ENCODE measurements at places on chromosomes 2 and 18. TPM values are rescaled to one million over a fixed set of nuclear protein-coding genes. Genes with fewer than 3 reads are reported as not detected.

DNA sequence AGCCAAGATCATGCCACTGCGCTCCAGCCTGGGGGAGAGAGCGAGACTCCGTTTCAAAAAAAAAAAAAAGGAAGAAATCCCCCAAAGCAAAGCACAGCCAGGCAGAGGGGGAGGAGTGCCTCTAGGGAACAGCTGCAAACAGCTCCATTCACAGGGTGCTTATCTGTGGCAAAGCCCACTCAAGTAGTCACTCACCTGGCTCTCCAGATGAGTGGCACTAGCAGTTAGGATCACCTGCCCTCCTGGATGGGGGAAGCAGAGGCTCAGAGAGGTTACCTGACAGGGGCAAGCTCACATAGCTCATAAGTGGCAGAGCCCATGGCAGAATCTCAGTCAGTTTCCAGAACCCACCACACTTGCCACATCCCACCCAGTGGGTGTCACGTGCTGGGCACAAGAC, 30.3 kb downstream of the TFCP2L1 start:
- no peak overlapping the region for H3K27ac ChIP-seq
- no peak for DNase-seq
- H3K4me3 ChIP-seq: no peak overlapping the region
- H3K4me1 ChIP-seq: no peaks in the 10 kb centered on the region
- H3K27me3 ChIP-seq: peaks cover 4% of the 10 kb centered on the region
- no peaks in the 10 kb centered on the region for H3K36me3 ChIP-seq

DNA sequence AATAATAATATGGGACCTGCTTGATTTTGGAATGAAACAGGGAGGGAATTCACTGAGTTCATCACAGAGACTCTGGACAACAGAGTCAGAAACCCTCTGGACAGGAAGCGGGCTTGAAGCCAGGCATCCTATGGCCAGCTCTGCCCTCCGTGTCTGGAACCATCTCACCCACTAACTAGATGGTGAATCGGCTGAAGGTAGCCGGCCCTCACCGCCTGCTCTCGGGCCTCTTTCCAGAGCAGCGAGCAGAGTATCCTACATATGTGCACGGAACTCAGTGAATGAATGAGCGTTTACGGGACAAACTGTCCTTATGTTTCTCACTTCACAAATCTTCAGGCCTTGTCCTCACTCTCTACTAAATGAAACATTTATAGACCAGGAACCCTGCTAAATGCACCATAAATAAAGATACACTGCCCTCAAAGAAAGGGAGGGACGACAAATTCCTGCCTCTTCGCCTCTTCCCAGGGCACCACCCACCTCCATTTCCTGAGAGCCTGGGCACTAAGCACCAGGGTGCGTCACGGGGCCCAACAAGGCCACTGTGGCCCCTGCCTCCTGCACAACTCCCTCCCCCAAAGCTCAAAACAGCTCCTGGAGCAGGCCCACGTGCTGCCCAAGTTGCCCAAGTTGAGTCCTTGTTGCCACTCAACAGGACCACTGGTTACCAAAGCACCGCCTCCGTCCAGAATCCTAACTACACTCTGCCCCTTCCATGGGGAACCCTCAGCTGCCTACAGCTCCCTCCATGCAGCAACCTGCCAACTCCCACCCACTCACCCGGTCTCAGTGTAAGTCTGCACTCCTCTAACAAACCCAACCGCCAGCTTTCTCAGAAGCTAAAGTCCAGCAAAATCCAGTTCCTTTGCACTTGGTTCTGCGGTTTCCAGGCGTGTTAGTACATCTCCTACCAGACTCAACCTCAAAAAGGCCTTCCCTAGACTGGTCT, 1.7 kb downstream of the TBC1D8 start:
- H3K36me3 ChIP-seq: no peaks in the 10 kb centered on the region
- H3K4me1 ChIP-seq: peaks cover 12% of the 10 kb centered on the region
- no peak overlapping the region for H3K4me3 ChIP-seq
- peaks cover 24% of the 10 kb centered on the region for H3K27me3 ChIP-seq

- H3K36me3 ChIP-seq: no peaks in the 10 kb centered on the region
- DNase-seq: no peak
- no peak overlapping the region for H3K4me3 ChIP-seq
- no peaks in the 10 kb centered on the region for H3K27me3 ChIP-seq
- peaks cover 13% of the 10 kb centered on the region for H3K4me1 ChIP-seq
Measured at GRCh38 chr2:239252393-239252792, 148.4 kb downstream of the HDAC4 start.

DNA sequence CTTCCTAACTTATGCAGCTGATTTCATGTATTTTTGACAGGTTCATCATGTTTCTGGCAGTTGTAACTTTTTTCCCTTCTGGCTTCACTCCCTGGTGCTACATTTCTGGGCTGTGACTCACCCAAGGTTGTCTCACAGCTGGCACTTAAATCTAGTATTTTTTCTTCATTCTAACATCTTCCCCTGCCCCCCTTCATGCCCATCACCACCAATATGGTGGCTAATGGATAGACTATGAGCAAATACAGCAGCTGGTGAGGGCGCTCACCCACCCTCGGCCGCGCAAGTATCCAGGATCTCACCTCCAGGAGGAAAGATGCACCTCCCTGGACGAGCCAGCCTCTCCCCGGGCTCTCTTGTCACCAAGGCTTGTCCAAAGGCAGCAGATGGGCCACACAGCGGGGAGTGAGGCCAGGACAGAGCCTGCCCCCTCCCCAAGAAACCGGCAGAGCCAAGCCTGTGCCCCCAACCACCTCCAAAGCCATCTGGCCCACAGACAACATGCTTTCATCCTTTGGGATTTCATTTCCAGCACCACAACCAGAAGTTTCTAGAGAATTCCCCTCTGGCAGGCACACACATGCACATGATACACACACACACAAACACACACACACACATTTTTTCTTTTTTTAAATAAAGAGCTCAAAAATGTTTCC, 39.1 kb downstream of the ATOH8 start:
- peaks cover 7% of the 10 kb centered on the region for H3K27me3 ChIP-seq
- H3K4me3 ChIP-seq: no peak overlapping the region
- H3K4me1 ChIP-seq: peaks cover 23% of the 10 kb centered on the region
- no peaks in the 10 kb centered on the region for H3K36me3 ChIP-seq

DNA sequence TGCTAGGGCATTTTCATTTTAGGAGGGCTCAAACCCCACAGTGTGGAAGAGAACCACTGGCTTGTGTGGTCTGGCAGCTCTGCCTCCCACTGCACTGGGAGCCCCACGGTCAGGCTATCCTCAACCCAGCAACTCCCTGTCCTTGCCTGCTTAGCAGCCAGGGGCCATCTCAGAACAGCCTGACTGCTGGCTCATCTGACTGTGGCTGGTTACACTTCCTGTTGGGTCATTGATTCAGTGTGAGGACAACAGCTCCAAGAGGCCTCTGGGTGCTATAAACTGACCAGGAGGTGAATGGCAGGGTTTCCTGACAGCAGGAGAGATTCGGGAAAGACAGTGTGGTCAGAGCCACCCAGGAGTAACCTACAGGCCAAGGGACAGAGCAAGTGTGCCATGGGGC, 40.1 kb downstream of the AMER3 start:
- H3K4me1 ChIP-seq: peaks cover 7% of the 10 kb centered on the region
- DNase-seq: no peak
- no peak overlapping the region for H3K4me3 ChIP-seq
- peaks cover 2% of the 10 kb centered on the region for H3K27me3 ChIP-seq
- no peaks in the 10 kb centered on the region for H3K36me3 ChIP-seq

DNA sequence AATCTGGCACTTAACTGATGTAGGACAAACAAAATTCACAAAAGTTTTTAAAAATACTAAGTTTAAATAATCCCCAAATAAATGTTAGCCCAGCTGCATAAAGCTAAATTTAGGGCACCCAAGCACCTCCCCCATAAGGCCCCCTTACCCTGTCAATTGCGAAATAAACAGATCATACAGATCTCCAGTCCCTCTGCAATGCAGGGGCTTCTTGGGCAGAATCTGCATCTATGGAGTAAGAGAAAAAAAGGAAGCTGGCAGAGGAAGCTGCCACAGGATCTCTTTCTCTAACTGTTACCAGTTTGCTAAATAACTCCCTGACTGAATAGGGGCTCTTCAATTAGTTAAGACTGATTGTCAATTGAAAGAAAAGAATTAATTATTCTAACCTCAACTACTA, 117.7 kb downstream of the MEMO1 start:
- DNase-seq: no peak
- no peak overlapping the region for H3K4me3 ChIP-seq
- H3K4me1 ChIP-seq: peaks cover 5% of the 10 kb centered on the region
- H3K27me3 ChIP-seq: no peaks in the 10 kb centered on the region

DNA sequence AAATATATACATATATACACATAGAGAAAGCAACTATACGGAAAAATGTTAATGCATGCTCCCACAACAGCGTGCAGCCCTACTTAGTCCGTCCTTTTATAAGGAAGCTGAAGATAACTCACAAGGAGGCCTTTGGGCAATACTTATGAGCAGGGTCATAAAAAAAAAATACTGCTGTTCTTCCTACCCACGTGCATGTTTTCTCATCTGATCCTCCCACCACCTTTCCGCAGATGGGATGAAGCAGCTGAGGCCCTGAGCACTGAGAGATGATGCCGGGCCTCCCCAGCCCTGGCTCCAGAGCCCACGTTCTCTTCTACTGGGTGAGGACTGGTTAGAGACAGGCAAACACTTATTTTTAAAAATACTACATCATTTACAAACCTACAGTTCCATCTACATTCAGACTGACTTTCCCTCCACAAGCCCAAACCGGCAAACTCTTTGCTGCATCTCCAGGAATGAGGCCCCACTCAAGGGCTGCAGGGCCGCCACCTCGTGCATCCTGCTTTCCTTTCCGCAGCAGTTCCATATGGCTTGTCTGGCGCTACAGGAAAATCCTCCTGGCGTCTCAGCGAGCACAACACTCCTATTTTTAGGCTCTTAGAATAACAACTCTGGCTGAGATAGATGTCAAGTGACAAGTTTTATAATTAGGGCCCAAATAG, 41.6 kb downstream of the TBC1D8 start:
- no peak overlapping the region for H3K4me3 ChIP-seq
- H3K27me3 ChIP-seq: peaks cover 16% of the 10 kb centered on the region
- no peaks in the 10 kb centered on the region for H3K4me1 ChIP-seq
- no peak overlapping the region for H3K27ac ChIP-seq
- no peak for DNase-seq
- no peaks in the 10 kb centered on the region for H3K36me3 ChIP-seq

DNA sequence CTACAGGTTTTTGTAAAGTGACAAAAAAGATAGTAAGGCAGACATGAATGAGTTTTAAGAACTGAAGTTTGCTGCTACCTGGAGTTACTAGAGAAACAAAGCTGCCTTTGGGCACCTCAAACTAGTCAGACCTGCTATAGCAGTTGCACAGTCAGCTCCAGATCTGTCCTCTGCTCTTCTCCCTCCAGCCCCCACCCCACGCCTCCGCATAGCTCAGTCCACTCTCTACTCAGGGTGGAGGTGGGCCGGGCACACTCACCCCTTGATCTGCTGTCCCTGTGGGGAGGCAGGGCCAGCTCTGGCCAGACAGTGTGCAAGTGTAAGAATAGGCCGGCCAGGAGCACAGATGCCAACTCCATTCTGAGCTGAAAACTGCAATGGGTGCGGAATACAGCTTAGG, 4.1 kb downstream of the SERTAD2 start:
- H3K4me3 ChIP-seq: no peak overlapping the region
- peaks cover 35% of the 10 kb centered on the region for H3K4me1 ChIP-seq
- DNase-seq: no peak
- no peaks in the 10 kb centered on the region for H3K27me3 ChIP-seq
- no peaks in the 10 kb centered on the region for H3K36me3 ChIP-seq
- H3K27ac ChIP-seq: no peak overlapping the region

DNA sequence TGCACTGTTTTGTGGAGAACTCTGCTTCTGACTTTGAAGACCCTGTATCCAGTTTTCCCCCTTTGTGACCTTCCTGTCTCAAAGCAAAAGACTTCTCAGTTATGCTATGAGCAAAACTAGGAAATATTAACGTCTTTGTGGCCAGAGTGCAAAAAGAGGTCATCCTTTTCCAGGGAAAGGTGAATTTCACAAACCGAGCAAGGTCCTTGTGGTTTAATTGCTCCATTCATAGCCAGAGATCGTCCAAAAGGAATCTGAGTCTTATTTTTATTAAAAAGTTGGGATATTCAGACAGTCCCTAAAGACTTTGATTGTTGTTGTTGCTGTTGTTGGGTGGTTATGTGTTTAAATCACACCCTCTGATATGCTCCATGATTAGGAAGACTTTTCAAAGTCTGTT, 77.4 kb downstream of the NAB1 start:
- H3K36me3 ChIP-seq: no peaks in the 10 kb centered on the region
- no peaks in the 10 kb centered on the region for H3K4me1 ChIP-seq
- no peak overlapping the region for H3K27ac ChIP-seq
- DNase-seq: peak; percentile 31

- DNase-seq: no peak
- no peaks in the 10 kb centered on the region for H3K27me3 ChIP-seq
- H3K4me1 ChIP-seq: no peaks in the 10 kb centered on the region
- H3K36me3 ChIP-seq: peaks cover 15% of the 10 kb centered on the region
- H3K27ac ChIP-seq: no peak overlapping the region
Measured at GRCh38 chr18:42067518-42067917, 112.5 kb downstream of the PIK3C3 start.

DNA sequence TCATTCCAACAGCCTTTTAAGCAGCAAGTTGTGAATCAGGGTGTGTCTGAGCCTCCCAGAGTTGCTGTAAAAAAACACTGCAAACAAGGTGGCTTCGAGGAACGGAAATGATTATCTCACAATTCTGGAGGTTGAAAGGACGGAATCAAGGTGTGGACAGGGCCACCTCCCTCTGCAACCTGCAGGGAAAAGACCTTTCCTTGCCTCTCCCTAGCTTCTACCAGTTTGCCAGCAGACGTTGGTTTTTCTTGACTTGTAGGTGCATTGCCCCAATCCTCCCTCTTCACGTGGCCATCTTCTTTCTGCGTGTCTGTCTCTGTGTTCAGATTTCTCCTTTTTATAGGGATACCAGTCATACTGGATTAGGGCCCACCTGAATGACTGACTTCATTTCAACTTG, 24.8 kb upstream of the TMEM131 start:
- H3K4me1 ChIP-seq: no peaks in the 10 kb centered on the region
- H3K27ac ChIP-seq: no peak overlapping the region
- no peak overlapping the region for H3K4me3 ChIP-seq
- no peak for DNase-seq
- H3K27me3 ChIP-seq: no peaks in the 10 kb centered on the region

- H3K4me3 ChIP-seq: no peak overlapping the region
- no peaks in the 10 kb centered on the region for H3K27me3 ChIP-seq
- H3K4me1 ChIP-seq: peaks cover 6% of the 10 kb centered on the region
- no peak for DNase-seq
- H3K27ac ChIP-seq: no peak overlapping the region
Measured at GRCh38 chr2:46547223-46548102, 68.1 kb downstream of the TMEM247 start.

- H3K4me3 ChIP-seq: no peak overlapping the region
- no peak overlapping the region for H3K27ac ChIP-seq
- DNase-seq: no peak
- peaks cover 26% of the 10 kb centered on the region for H3K36me3 ChIP-seq
- peaks cover 13% of the 10 kb centered on the region for H3K4me1 ChIP-seq
- no peaks in the 10 kb centered on the region for H3K27me3 ChIP-seq
Measured at GRCh38 chr18:28013066-28013465, 163.9 kb downstream of the CDH2 start.

GRCh38 chr18:59561612-59562011, 135.6 kb downstream of the CCBE1 start:
- no peaks in the 10 kb centered on the region for H3K4me1 ChIP-seq
- no peak overlapping the region for H3K27ac ChIP-seq
- H3K27me3 ChIP-seq: no peaks in the 10 kb centered on the region
- no peak overlapping the region for H3K4me3 ChIP-seq
- no peaks in the 10 kb centered on the region for H3K36me3 ChIP-seq

- H3K36me3 ChIP-seq: no peaks in the 10 kb centered on the region
- no peak for DNase-seq
- H3K27me3 ChIP-seq: no peaks in the 10 kb centered on the region
- H3K4me1 ChIP-seq: no peaks in the 10 kb centered on the region
- no peak overlapping the region for H3K4me3 ChIP-seq
Measured at GRCh38 chr2:162126111-162126519, 25.9 kb downstream of the GCG start.

Gene SLC4A5
- 0.41 TPM for total RNA-seq

Gene FTCDNL1
- 0.45 TPM for total RNA-seq

Gene FKBP1B
- 19.4 TPM for total RNA-seq

Gene IL1B
- not detected for total RNA-seq
